CD4-positive, alpha-beta T cell treated with Interleukin-6 at 100 ng/mL for 8 hours (primary cell): ENCODE measurements at places on chromosomes 5 and 9.

GRCh38 chr9:117974108-117974507 is 269.9 kb downstream of the TLR4 start:
- DNase-seq: no peak

DNA sequence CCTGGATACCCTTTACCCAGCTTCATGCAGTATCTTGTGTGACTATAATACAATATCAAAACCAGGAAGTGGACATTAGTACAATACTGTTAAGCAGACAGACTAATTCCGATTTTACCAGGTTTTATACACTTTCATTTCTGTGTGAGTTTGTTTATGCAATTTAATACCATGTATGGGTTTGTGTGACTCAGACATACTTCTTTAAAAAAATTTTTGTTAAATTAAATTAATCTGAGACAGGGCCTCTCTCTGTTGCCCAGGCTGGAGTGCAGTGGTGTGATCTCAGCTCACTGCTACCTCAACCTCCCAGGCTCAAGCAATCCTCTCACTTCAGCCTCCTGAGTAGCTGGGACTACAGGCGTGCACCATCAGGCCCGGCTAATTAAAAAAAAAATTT is 156.8 kb downstream of the GAPVD1 start:
- DNase-seq: no peak

DNA sequence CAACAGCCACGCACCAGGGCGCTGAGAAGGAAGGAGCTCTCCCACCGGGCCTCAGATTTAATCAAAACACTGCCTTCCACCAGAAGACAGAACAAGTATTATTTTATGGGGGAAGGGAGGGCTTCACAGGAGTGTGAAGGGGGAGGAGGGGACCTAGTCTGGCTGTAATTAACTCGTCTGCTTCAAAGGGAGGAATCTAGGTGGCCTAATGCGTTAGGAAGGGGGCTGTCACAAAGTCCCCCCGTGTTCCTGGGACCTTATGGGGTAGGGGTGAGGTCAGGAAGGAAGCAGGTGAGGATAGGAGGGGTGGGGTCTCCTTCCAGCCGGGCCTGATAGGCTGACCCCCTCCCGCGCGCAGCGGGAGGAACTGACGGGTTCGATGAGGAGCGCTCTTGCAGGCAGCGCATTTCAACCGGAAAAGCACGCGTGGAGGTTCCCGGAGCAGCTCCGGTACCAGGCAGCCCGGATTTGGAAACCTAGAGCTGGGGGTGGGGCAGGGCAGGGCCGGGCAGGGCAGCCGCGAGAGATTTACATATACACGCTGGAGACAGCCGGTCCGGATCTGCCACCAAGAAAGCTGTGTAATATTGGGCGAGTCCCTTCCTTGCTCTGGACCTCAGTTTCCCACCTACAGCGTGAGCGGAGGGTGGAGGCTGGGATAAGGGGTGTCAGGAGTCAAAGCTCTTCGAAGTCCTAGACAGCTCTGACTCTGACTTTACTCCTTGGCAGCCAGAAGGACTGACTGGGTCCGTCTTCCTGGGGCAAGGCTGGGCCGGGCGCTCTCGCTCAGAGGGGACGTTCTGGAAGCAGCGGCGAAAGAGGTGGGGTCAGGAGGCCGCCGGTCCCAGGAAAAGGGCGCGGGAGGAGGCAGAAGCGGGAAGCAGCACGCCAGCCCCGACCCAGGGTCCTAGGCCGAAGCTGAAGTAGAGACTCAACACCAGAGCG is 1.8 kb downstream of the SHB start:
- peak; percentile 26 for DNase-seq

GRCh38 chr5:103117471-103117991 is 2.4 kb downstream of the GIN1 start:
- DNase-seq: no peak

DNA sequence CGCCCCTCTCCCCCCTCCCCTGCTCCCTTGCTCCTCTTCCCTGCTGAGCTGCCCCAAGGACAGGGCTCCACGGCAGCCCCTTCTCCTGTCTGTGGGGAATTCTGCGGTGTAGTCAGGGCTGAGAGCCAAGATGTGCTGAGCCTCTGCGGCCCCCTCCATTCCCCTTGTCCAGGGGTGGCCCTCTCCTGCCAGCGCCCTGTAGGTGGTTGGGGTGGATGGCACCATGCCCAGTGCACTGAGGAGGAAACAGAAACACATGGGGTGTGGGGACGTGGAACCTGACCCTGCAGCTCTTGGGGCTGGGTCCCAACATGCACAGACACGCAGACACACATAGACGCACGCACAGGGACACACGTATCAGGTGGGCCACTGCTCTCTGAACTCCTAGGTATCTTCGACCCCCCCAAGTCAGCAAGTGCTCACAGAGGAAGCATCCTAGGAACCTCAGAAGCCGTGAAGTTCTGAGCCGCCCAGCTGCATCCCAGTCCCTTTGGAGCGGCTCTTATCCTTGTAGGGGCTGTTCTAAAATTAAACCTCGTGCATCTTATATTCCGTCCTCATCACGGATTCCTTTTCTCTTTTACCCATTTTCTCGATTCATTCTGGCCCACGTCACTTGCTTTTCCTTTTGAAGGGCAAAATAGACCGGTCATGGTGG is 64.8 kb downstream of the HMCN2 start:
- no peak for DNase-seq

DNA sequence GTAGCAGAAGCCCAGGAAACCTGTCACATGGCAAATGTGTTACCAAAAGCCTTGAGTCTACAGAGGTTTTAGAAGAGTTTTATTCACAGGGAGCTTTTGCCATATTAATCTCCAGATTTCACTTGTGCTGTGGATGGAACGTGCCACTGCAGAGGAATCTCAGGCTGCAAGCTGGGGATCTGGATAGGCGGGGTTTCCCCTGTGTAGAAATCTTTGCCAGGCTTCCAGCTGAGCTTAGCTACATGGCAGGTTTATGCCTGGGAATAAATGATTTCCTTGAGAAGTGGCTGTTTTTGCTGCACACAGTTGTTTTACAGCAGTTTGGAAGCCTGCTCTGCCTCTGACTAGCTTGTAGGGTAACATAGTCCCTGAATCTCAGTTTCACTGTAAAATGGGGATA is 224.6 kb upstream of the PLPPR1 start:
- DNase-seq: no peak

DNA sequence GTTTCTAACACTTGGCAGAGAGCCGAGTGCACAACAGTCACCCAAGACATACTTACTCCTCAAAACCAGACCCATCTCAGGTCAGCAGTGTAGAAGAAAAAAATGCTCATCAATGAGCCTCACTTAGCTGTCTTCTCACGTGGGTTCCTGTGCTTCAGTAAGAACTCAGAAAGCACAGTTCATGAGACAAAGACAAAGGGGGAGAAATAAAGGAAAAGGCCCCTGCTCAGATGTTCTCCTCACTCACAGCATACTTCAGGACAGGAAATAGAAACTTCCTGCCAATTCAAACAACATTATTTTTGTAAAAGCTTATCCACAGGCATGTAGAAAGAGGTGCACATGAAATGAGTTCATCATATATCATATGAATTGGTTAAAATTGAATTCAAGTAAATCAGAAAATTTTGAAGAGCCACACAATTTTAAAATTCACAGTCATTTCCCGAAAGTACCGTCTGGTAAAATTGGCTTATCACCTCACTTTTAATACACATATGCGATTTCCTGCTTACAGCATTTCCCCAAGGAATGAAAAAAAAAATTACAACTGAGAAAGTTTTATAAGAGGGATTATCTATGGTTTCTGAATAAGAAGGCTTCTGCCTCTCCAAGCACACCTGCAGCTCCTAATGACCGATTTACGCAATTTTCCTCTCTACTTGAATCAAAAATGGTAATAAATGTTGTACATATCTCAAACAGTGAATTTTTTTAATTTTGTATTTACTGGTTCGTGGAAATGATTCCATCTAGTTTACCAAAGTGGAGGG is 328.3 kb downstream of the TMEM167A start:
- DNase-seq: no peak

- DNase-seq: no peak
These were observed 73.0 kb downstream of the PTPDC1 start for GRCh38 chr9:94157050-94157801.

DNA sequence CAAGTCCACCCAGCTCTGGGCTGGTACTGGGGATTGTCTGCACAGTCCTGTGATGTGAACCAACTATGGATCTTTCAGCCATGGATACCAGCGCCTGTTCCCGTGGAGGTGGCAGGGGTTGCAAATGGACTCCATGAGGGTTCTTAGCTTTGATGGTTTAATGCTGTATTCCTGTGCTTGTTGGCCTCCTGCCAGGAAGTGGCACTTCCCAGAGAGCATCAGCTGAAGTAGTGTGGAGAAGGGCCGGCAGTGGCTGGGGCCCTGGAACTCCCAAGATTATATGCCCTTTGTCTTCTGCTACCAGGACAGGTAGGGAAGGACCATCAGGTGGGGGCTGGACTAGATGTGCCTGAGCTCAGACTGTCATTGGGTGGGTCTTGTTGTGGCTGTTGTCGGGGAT is 1104.8 kb upstream of the COX7C start:
- no peak for DNase-seq

DNA sequence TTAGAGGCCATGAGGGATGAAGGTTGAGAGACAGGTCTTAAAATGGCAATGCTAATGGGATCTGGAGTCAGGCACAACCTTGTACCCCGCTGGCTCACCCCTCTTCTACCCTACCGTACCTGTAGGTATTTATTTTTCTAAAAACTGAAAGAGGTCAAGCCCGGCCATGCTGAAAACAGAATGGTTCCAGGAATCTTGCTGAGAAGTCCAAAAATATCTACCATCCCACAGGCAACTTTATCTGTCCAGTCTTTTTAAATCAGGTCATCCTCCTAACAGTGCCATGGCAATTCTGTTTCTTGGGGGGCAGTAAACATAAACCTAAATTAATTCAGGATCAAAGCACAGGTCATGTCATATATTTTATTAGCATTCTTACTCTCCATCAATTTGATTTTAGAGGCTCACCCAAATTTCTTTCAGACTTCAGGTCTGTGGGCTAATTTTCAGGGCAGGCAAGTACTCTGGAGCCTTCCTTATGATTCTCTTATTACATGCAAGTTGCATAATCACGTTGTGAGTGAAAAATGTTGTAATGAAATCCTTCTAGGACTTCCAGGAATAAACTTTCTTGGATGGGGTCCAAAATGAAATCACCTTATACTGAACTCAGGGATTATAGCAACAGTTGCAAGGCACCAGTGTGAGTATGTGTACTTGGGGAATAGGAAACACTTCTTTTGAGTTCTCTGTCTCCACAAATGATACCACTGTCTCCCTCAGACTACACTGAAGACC is 102.7 kb upstream of the NREP start:
- DNase-seq: no peak

DNA sequence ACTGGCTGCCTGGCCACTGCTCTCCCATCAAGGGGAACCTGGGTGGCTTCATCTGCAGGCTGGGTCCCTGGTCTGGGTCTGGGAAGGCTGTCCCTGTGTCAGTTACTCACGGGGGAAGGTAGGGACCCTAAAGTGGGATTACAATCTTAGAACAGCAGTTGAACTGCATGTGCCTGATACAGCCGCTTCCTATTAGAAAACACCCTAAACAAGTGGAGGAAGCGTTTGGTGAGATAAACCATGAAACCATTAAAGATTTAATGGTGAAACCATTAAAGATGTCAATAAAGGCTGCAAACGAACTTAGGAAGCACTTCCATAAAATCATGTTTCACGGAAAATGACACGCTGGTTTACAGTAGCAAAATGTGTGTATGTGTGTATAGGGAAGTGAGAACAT is 2.5 kb upstream of the GFI1B start:
- no peak for DNase-seq

GRCh38 chr5:337563-338130 is 16.1 kb downstream of the AHRR start:
- DNase-seq: no peak

GRCh38 chr9:129868872-129869486 is 33.7 kb downstream of the USP20 start:
- peak; percentile 96 for DNase-seq

DNA sequence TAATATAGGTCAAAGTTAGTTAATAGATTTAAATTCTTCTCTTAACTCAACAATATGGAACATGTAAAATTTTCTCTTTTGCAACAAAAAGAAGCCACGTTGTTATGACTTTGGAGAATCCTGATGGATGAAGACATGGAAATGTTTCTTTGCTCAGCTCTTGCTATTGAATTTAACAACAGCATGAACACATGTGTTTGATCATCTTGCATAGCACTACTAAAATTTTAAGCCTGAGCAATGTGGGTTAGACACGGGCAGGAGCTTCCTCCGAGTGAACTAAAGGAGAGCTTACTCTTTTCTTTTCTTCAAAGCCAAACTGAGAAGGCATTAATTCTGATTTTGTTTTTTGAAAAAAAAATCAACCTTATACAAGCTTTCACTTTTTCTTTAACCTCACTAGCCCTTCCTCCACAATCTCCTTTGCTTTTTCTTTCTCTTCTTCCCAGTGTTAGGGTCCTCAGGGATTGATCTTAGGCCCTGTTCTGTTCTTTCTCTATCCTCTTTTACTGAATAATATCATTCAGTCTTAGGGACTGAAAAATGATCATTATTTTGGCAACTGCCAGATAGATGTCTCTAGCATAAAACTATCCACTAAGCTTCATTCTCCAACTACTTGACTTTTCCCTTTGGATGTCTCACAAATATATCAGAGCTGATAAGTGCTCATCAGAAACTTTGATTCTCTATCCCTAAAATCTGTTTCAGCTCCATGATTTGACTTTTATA is 36.9 kb downstream of the ADAMTS19 start:
- DNase-seq: no peak

GRCh38 chr5:33720176-33720575 is 171.6 kb downstream of the ADAMTS12 start:
- DNase-seq: no peak

DNA sequence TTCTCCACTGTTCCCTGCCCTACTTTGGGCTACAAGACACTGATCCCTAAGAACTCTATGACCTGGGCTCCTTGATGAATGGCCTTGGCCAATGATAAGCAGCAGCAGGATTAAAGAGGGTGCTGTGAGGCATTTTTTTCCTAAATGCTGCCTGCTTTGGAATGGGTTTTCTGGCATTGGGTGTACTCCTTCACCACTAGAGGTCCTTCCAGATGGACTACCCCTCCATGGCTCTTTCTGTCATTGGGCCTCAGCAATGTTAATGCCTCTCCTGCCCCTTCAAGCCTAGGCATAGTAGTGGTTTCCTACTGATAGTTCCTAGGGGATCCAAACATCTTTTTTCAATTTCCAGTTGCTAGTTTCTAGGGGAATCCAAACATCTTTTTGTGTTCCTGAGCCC is 319.3 kb upstream of the RPS23 start:
- DNase-seq: no peak

GRCh38 chr5:150122536-150123481 is 32.8 kb downstream of the PDGFRB start:
- no peak for DNase-seq

DNA sequence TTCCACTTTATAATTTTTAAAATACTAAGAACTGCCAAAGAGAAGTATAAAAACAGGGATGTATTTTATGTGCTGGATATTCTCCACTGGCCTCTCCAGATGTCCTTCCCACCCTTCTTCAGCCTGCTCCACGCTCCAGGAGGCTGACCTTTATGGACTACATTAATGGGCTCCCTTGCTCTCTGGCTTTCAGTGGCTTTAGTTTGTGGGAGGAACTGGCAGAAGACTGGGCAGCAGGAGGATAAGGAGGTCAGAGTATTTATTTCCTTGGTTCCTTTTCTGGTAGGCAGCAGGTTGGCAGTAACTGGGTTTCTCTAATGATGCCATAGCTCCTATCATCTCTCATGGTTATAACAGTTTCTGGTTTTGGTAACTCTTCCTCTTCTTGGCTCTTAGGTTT is 133.9 kb downstream of the PAM start:
- DNase-seq: no peak
